SJSA1 (cell line): ENCODE measurements at places on chromosomes 3 and 15. TPM values are rescaled to one million over a fixed set of nuclear protein-coding genes. Genes with fewer than 3 reads are reported as not detected.

The SSUH2 gene
- total RNA-seq: 0.11 TPM in 1 of 2 replicates, not detected in the other

DNA sequence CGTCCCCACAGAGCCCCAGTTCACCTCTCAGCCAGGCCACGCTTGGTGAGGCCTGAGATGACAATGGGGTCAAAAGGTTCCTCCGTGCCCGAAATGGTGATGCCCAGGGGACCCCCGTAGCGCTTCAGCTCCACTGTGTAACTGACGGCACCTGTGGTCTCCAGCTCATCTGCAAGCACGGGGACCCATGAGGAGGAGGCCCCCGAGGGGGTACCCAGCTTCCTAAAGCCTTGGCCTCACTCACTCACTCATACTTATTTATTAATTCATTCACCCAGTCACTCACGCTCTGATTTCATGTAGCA is 30.4 kb downstream of the GRIP2 start:
- DNase-seq: no peak
- no peaks in the 10 kb centered on the region for H3K36me3 ChIP-seq
- H3K4me3 ChIP-seq: no peak overlapping the region
- peaks cover 6% of the 10 kb centered on the region for H3K4me1 ChIP-seq
- H3K27ac ChIP-seq: no peak overlapping the region

The PLCB2 gene
- 34.8 and 61.9 TPM in 2 replicates for total RNA-seq

The GOLGA6A gene
- total RNA-seq: not detected in 2 replicates

DNA sequence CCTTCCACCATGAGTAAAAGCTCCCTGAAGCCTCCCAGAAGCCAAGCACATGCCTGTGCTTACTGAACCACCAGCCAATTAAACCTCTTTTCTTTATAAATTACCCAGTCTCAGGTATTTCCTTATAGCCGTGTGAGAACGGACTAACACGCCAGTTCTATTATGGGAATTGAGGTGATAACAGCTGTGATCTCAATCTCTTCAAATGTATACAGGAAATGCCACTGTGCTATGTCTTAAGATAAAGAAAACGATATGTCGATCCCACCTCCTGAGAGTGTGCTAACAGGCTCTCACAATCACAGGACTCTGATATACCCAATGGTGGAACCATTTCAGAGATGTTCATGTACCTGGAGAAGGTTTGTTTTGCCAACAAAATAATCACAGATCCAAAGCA is 26.2 kb downstream of the CHSY1 start:
- H3K4me3 ChIP-seq: no peak overlapping the region
- no peak for DNase-seq
- H3K27me3 ChIP-seq: no peaks in the 10 kb centered on the region
- H3K27ac ChIP-seq: no peak overlapping the region

DNA sequence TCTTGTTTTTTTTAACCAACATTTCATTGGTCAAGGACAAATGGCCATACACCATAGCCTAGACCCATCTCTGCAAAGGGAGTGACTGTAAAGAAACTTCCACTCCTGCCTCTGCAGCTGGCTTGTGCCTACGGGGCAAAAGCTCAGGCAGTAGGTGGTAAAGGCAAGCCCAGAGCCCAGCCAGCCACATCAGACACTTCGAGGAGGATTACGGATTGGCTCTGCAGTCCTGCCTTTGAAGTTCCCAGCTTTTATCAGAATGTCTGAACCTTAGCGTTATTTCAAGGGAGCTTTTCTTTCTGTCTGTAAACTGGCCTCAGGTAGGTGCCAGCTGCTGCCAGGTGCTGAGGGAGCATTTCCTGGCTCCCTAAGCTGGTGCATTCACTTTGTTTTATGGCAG is 15.6 kb downstream of the ZNF710 start:
- no peaks in the 10 kb centered on the region for H3K27me3 ChIP-seq
- no peak overlapping the region for H3K27ac ChIP-seq
- H3K36me3 ChIP-seq: no peaks in the 10 kb centered on the region
- no peaks in the 10 kb centered on the region for H3K4me1 ChIP-seq
- H3K4me3 ChIP-seq: no peak overlapping the region

DNA sequence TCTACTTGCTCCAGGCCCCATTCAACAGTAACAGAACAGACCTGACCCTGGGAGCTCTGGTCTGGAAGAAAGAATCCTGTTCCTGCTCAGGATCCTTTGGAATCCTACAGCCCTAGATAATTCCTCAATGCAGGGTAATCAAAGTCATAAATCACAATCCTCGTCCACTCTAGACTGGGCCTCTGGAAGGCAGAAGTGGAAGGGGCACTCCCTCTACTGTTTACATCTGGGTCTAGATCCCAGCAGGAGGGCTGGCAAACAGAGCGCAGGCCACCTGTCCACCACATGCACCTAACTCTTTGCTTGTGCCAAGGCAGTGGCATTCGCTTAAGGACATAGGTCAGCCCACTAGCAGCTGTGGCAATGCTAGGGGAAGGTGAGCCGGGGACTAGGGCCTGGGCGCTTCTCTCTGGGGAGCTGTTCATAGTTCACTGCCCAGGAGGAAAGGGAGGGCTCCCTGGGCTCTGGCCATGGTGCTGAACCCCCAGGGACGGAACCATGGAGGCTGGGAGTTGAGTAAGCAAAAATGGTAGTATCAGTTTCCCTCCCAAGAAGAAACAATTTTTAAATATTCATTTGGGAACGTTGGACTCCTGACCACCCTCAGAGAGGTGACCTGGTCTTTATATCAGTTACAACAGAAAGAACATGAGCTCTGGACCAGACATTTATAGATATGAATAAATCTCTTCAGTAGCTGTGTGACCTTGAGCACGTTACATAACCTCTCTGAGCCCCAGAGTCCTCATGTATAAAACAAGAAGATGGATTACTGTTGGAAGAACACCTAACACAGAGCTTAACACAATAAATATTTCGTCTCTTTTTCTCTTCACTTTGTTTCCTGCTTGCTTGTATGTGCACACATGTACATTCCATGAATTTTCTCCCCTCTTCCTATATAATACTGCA is 90.2 kb downstream of the NTRK3 start:
- H3K27me3 ChIP-seq: no peaks in the 10 kb centered on the region
- no peak overlapping the region for H3K4me3 ChIP-seq
- DNase-seq: no peak
- H3K27ac ChIP-seq: no peak overlapping the region
- no peaks in the 10 kb centered on the region for H3K4me1 ChIP-seq
- H3K36me3 ChIP-seq: no peaks in the 10 kb centered on the region

The TERC gene
- 50.9 and 61.5 TPM in 2 replicates for total RNA-seq

GRCh38 chr3:176690083-176690869 is 507.0 kb downstream of the TBL1XR1 start:
- H3K4me1 ChIP-seq: no peaks in the 10 kb centered on the region
- no peak for DNase-seq
- no peaks in the 10 kb centered on the region for H3K36me3 ChIP-seq
- no peak overlapping the region for H3K4me3 ChIP-seq
- no peak overlapping the region for H3K27ac ChIP-seq

DNA sequence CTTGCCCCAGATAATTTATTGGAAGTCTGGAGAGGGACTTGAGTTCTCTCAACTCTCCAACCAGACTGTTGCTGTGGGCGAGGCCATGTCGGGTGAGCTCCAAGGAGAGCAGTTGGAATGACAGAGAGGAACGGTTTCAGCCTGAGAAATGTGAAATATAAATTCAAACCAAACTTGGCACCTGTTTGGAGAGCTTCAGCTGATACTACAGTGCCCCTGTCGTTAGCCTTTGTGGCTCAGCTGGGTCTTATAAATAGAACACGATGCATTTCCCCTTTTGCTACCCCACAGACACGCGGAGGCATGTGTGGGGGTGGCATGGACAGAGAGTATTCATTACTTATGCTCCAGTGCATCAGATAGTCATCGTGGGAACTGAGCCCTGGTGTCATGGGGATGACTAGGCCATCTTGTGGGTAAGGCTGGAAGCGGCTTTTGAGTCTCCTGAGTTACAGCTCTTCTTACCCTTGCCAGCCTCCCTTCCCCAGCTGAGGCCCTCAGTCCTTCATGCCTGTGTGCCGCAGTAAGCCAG is 15.6 kb downstream of the SMAD3 start:
- DNase-seq: peak; percentile 86
- no peak overlapping the region for H3K4me3 ChIP-seq
- peaks cover 88% of the 10 kb centered on the region for H3K4me1 ChIP-seq
- H3K27me3 ChIP-seq: no peaks in the 10 kb centered on the region
- H3K27ac ChIP-seq: peak overlapping the region; percentile 91

DNA sequence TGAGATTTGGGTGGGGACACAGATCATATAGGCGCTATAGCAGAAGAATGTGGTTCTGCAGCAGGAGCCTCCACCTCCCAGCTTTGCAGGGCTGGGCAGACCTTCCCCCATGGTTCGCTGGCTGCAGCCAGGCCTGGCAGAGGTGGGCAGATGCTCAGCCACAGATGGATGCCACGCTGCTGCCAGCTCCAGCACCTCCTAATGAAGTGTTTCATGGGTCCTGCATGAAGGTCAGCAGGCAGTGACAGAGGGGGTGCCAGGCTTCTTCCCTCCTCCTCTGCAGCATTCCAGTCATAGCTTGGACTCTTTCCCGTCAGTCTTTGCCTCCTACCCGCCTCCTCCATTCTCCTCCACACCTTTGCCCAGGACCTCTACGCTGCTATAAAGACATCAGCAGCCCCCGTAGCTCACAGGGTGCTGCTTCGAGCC is 85.9 kb downstream of the SLCO3A1 start:
- DNase-seq: no peak
- no peak overlapping the region for H3K4me3 ChIP-seq
- no peaks in the 10 kb centered on the region for H3K4me1 ChIP-seq
- no peaks in the 10 kb centered on the region for H3K27me3 ChIP-seq
- H3K27ac ChIP-seq: no peak overlapping the region

DNA sequence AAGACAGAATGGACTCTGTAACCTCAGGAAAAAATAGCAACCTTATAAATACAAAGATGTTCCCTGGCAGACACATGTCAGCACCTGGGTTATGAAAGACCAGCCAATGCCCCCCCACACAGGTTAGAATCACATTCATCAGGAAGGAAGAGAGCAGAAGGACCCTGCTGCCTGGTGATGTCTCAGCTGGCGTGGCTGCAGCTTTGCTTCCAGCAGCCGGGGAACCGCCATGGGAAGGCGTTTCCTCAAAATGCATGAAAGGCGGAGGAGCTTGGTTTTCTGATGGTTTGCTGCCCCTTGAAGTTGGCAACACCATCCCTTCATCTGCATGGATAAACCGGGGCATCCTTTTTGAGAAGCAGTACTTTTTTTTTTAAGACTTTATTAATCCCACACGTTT is 10.9 kb upstream of the NSMCE3 start:
- peaks cover 12% of the 10 kb centered on the region for H3K4me1 ChIP-seq
- H3K27me3 ChIP-seq: no peaks in the 10 kb centered on the region
- no peak for DNase-seq
- H3K4me3 ChIP-seq: no peak overlapping the region

DNA sequence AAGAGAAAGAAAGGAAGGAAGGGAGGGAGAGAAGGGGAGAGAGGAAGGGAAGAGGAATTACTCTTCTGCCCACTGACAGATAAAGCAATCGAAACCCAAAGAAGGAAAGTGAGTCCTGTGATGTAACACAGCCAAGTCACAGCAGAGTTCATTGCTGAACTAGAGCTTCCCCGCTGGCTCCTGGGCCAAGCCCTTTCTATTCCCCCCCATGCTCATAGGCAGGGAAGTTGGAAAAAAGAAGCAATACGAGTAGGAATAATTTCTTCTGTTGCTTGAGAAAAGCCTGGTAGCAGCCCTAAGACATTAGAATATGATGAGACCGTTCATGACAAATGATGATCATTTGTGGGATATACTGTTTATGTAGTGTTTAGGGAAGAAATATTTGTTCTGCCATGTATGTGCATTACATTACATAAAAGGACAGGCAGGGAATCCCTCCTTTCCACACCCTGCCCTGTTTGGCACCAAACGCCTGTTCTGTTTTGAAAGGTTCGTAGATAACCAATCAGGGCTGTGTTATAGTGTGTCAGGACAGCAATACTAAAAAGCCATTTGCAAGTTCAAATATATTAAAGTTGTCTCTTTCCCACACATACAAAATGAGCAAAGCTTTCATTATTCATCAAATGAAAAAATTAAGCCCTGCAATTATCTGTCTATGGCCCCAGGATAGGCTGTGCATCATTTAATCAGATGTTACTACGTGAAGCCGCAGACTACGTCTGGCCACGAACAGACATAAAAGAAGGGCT is 111.0 kb upstream of the TRPM1 start:
- no peak overlapping the region for H3K27ac ChIP-seq
- H3K4me3 ChIP-seq: no peak overlapping the region
- H3K36me3 ChIP-seq: no peaks in the 10 kb centered on the region
- no peaks in the 10 kb centered on the region for H3K27me3 ChIP-seq
- peaks cover 18% of the 10 kb centered on the region for H3K4me1 ChIP-seq

GRCh38 chr3:132382688-132383194 is 34.6 kb upstream of the DNAJC13 start:
- H3K36me3 ChIP-seq: no peaks in the 10 kb centered on the region
- H3K4me3 ChIP-seq: no peak overlapping the region
- H3K27me3 ChIP-seq: peaks cover 2% of the 10 kb centered on the region; the same call in 1 of the 2 replicates
- no peak overlapping the region for H3K27ac ChIP-seq

The CCR9 gene
- total RNA-seq: not detected in 2 replicates

- H3K4me1 ChIP-seq: no peaks in the 10 kb centered on the region
- H3K4me3 ChIP-seq: no peak overlapping the region
- no peak for DNase-seq
- no peaks in the 10 kb centered on the region for H3K36me3 ChIP-seq
- no peak overlapping the region for H3K27ac ChIP-seq
Measured at GRCh38 chr15:31296646-31297574, 29.7 kb upstream of the KLF13 start.

The CCR1 gene
- total RNA-seq: 0.87 and 1.3 TPM in 2 replicates

The CHRD gene
- total RNA-seq: 0.26 TPM in 1 of 2 replicates, not detected in the other

GRCh38 chr3:30098243-30098642 is 508.2 kb upstream of the TGFBR2 start:
- no peak for DNase-seq
- no peak overlapping the region for H3K27ac ChIP-seq
- no peaks in the 10 kb centered on the region for H3K36me3 ChIP-seq
- no peak overlapping the region for H3K4me3 ChIP-seq
- no peaks in the 10 kb centered on the region for H3K27me3 ChIP-seq

GRCh38 chr3:105315815-105316214 is 50.9 kb upstream of the ALCAM start:
- no peaks in the 10 kb centered on the region for H3K27me3 ChIP-seq
- DNase-seq: no peak
- H3K36me3 ChIP-seq: no peaks in the 10 kb centered on the region
- H3K4me3 ChIP-seq: no peak overlapping the region
- H3K4me1 ChIP-seq: no peaks in the 10 kb centered on the region

- no peaks in the 10 kb centered on the region for H3K4me1 ChIP-seq
- H3K4me3 ChIP-seq: no peak overlapping the region
- H3K36me3 ChIP-seq: no peaks in the 10 kb centered on the region
- no peaks in the 10 kb centered on the region for H3K27me3 ChIP-seq
- DNase-seq: no peak
Measured at GRCh38 chr3:81955878-81956277, 194.4 kb upstream of the GBE1 start.

DNA sequence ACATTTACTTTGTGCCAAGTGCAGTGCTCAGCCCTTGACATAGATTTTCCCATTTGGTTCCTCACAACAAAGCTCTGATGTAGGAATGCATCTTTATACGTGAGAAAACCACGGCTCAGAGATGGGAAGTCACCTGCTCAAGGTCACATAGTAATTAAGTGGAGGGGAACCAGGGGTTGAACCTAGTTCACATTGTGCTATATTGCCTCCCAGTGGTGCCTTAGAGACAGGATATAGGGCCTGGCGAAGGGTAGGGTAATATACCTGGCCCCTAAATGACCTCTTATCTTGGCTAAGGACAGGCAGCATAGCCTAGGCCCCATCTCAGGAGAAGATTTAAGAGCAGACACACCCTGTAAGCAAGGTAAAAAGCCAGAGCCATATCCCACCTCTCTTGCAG is 71.5 kb downstream of the FOXP1 start:
- no peak overlapping the region for H3K4me3 ChIP-seq
- DNase-seq: no peak
- H3K27me3 ChIP-seq: no peaks in the 10 kb centered on the region
- H3K4me1 ChIP-seq: peaks cover 8% of the 10 kb centered on the region; the same call in 1 of the 2 replicates
- H3K36me3 ChIP-seq: no peaks in the 10 kb centered on the region
